ENCODE measurements at places on chromosomes 12 and 14. TPM values are rescaled to one million over a fixed set of nuclear protein-coding genes. Genes with fewer than 3 reads are reported as not detected.

Gene TRIAP1
- total RNA-seq = 19.5 TPM

Gene CLEC4C
- total RNA-seq = not detected

Gene HOTAIR
- total RNA-seq = not detected

DNA sequence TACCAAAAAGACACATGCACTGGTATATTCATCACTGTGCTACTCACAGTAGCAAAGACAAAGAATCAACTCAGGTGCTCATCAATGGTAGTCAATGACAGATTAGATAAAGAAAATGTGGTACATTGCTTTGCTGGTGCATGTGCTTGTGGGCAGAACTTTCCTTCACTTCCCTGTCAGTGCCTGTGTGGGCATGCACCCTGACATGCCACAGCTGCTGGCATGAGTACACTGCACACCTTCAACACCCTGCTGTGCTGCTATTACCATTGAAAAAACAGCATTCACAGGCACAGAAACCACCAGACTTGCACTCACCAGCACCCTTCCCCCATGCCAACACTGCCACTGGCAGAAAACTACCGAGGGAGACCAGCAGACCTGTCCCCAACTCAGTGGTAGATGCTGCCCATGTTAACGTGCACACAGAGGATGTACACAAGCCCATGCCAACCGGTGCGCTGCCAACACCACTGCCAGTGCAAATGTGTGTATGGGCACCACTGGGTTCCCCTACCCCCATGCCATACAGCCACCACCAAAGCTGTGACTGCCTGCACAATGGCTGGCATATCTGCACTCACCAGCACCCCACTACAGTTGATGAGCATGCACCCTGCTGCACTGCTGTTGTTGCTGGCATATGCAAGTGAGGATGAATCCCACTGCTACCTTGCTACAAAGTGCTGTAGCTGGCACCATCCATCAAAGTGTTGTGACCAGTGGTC, 57.4 kb downstream of the APOBEC1 start:
- no peaks in the 10 kb centered on the region for H3K27me3 ChIP-seq
- DNase-seq = no peak
- no peaks in the 10 kb centered on the region for H3K4me1 ChIP-seq
- H3K4me3 ChIP-seq = no peak overlapping the region
- H3K27ac ChIP-seq = no peak overlapping the region

DNA sequence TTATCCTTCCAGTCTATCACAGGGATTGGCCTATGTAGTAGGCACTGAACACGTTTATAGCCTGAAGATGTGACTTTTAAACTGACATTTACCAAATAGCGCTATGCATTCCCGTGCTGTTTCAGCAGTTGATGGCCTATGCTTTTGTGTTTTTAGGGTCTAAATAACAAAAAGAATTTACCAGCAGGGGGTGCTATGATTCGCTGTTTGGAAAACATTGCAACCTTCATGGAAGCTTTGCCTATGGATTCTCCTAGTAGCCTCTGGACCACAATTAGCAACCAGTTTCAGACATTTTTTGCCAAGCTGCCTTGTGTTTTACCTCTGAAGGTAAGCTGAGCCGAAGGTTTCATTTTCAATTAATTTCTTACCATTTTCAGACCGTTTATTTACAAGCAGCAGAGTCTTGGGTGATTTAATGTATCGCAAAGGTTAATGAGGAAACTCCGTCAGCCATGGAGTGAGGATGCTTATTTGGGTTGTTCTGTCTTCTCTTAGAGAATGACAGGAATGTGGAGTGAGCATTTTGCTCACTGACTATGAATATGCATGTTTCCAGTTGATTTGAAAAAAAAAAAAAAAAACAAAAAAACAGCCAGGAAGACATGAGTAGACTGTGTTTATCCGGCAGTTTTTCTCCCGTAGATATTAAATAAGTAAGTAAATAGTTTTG, 133.1 kb downstream of the PRIMA1 start:
- no peak overlapping the region for H3K27ac ChIP-seq
- H3K27me3 ChIP-seq = no peaks in the 10 kb centered on the region
- no peaks in the 10 kb centered on the region for H3K4me1 ChIP-seq
- H3K4me3 ChIP-seq = no peak overlapping the region

- H3K4me3 ChIP-seq = no peak overlapping the region
- no peaks in the 10 kb centered on the region for H3K36me3 ChIP-seq
- DNase-seq = no peak
- no peak overlapping the region for H3K27ac ChIP-seq
- H3K4me1 ChIP-seq = no peaks in the 10 kb centered on the region
Observed at GRCh38 chr14:96681829-96682228, 115.4 kb upstream of the VRK1 start.

DNA sequence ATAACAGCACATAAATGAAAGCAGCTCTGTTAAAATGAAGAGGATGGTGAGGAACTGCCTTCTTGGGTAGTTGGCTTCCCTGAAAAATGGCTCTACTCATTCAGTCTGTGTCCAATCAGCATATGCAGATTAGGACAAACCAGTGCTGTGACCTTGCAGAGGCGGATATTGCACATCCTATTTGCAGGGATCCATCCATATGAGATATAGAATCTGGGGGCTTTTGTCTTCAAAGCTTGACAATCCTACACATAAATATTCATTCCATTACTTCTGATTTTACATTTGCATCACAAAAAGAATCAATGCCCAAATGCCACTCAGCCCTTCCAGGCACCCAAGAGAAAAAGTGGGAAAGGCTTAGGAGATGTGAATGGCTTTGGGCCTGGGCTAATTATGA, 383.7 kb downstream of the EMP1 start:
- no peak for DNase-seq
- no peaks in the 10 kb centered on the region for H3K4me1 ChIP-seq
- H3K4me3 ChIP-seq = no peak overlapping the region
- H3K36me3 ChIP-seq = no peaks in the 10 kb centered on the region

DNA sequence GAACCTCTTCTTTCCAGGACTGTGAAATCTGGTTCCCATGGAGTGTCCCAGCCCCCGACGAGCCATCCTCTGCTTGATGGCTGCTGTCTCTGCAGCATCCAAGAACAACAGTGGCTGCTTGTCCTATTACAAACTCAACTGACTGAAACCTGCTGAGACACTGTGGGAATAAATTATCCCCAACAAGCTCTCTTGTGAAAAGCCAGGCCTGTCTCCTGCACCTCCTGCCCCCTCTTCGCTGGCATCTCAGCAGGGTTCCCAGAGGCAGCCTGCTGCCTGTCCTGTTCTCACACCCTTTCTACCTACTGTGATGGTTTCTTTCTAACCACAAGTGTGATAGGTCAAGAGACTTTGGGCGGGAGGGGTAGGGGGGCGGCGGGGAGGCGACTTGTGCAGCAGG, 180.2 kb downstream of the TSPAN9 start:
- H3K4me3 ChIP-seq = no peak overlapping the region
- no peak for DNase-seq
- H3K27ac ChIP-seq = no peak overlapping the region
- no peaks in the 10 kb centered on the region for H3K36me3 ChIP-seq
- no peaks in the 10 kb centered on the region for H3K27me3 ChIP-seq

DNA sequence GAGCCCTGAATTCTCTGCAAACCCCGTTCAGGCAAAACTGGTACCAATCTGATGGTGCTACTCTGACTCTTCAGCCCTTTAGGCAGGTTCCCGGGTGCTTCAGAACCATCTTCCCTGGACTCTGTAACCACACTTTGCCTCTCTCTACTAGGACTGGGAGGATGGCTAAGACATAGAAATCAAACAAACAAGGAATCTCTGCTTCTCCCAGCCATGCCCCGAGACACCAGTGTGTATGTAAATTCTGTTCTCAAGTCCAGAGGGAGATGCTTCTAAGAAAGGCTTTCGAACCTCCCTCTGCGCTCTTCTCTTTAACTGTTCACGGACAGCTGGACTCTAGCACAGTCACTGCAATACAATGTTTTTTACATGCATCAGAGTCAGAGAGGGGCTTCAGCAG, 1.9 kb upstream of the KCNK10 start:
- H3K4me1 ChIP-seq = no peaks in the 10 kb centered on the region
- DNase-seq = no peak
- no peak overlapping the region for H3K27ac ChIP-seq
- no peaks in the 10 kb centered on the region for H3K36me3 ChIP-seq
- no peak overlapping the region for H3K4me3 ChIP-seq

All from adrenal gland (tissue), 19 donors.